ENCODE measurements at places on chromosomes 3 and 15.
A peak's percentile ranks its signal among the peaks of the same experiment; 100 is the strongest.

GRCh38 chr3:126294211-126294808, 62.9 kb downstream of the KLF15 start:
- no peak for DNase-seq

GRCh38 chr3:16893618-16894200, 9.0 kb downstream of the PLCL2 start:
- no peak for DNase-seq

- peak; percentile 2 for DNase-seq
These were observed 127.4 kb upstream of the ZPLD1 start for GRCh38 chr3:102307442-102307841.

DNA sequence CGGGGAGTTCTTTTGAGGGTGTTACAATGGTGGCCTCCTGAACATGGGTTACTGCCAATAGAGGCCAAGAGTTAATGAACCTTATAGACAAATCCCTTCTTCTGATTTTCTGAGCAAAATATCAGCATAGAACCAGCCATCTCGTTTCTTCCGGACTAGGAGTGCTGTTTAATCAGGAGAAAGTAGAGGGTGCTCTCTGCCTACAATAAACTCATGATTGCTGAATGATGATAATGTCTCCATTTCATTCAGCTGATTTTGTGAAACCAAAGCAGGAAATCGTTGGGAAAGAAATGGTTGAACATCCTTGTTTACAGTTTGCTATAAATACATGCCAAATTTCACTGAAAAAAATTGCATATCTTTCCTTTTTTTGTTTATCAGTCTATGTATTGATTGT, 142.8 kb upstream of the PLSCR5 start:
- no peak for DNase-seq

DNA sequence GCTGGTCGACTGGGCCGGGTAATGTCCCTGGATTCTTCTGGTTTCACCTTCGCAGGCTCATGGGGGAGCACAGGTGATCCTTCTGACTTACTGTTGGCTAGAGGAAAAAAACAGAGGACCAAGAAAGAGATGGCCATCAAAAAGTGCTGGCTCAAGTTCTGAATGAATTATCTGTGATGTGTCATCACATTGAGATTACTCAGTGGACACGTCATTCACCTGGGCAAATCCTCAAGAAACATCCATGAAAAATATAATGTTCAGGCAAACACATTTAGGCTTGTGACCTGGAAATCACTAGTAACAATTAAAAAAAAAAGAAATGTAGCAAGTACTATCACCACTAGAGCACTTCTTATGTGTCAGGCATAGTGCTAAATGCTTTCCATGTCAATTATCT, 81.5 kb upstream of the SLC2A2 start:
- no peak for DNase-seq

- no peak for DNase-seq
These were observed at the start of gene CASR for GRCh38 chr3:122183521-122183892. CASR (plus strand) TSS chr3:122183668; CDS start chr3:122254190, 70,522 bp downstream.

DNA sequence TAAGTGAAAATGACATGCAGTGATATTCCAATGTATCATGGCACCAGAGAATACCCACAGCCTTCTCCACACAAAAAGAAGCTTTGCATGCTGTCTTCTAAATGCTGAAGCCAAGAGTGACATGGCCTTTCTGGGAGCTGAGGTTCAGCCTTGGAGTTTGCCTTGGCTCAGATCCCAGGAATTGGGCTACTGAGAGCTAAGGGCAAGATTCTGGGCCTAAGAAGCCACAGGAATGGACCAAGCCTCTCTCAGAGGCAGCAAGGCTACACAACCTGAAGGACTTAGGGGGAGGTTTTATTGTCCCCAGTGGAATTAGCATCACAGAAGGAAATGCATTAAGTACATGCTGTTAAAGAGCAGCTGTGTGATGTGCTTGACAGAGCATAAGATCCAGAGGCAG, 1078.5 kb downstream of the TUSC7 start:
- no peak for DNase-seq

DNA sequence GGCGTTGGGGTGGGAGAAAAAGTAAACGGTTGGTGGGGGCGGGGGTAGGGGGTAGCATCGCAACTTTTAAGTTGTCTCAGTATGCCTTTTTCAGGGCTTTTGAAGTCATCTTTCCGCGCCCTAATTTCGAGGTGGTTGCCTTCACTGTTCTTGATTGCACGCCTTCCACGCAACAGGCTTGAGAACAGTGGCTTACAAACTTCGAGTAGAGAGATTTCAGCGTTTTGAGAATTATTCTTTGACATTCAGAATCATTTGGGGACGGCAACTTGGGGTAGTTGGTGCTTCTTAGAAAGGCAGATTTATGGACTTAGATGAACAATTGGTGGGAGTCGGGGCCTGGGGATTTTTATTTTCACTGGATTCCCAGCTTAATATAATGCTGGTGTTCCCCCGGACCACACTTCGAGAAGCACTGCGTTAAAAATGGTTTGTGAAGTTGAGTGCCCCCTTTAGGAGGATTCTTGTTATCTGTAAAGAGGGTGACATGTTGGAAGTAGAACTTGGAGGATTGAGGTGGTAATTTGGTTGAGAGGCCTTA, 880 bp downstream of the PPP4R2 start:
- DNase-seq = peak; percentile 61

DNA sequence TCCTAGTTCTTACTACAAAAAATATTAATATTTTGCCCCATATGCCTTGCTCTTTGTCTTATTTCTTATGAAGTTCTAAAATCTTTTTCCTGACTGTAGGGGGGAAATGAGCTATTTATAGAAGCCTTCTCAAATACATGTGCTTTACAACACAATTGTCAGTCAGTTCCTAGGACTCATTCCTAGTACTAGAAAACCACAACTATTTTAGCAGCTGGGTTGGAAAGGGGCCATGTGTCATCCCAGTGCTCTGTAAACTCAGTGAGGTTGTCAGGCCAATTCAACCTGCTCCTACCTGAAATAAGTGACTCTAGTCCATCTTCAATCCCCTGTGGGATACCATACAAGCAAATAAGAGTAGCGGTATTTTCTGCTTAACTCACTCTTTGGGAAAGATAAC, 153.8 kb downstream of the ULK4 start:
- no peak for DNase-seq

GRCh38 chr3:72560846-72561675, 287.2 kb downstream of the SHQ1 start:
- no peak for DNase-seq

GRCh38 chr15:34122771-34123183, 20.9 kb downstream of the PGBD4 start:
- no peak for DNase-seq

DNA sequence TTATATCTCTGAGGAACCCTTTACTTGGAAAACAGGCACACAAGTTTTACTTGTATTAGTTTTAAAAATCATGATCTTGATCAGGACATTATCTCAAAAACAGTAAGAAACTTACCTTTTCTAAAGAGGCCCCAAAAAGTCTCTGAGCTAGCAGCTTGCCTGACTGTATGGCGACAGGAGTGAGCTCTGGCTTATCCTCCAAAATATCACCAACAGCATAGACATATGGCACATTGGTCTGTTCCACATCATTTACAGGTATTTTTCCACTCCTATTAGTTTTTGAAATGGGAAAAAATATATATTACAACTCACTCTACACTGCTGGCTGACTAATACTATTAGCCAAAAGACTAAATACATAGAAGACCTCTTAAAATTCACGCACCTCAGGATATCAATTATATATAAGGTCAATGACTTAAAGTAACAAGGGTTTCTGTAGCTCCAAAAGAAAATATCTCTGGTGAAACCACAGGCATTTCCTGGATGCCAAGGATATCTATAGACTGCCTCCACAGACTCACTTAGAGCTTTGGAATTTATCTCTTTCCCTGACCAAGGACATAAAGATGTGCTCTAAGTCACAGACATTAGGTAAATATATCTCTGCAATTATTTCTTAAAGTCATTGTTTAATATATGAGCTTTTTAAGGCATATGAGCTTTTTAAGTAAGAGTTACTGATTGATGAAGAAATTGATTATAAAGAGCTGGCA, 33.1 kb downstream of the TXNRD3 start:
- no peak for DNase-seq

DNA sequence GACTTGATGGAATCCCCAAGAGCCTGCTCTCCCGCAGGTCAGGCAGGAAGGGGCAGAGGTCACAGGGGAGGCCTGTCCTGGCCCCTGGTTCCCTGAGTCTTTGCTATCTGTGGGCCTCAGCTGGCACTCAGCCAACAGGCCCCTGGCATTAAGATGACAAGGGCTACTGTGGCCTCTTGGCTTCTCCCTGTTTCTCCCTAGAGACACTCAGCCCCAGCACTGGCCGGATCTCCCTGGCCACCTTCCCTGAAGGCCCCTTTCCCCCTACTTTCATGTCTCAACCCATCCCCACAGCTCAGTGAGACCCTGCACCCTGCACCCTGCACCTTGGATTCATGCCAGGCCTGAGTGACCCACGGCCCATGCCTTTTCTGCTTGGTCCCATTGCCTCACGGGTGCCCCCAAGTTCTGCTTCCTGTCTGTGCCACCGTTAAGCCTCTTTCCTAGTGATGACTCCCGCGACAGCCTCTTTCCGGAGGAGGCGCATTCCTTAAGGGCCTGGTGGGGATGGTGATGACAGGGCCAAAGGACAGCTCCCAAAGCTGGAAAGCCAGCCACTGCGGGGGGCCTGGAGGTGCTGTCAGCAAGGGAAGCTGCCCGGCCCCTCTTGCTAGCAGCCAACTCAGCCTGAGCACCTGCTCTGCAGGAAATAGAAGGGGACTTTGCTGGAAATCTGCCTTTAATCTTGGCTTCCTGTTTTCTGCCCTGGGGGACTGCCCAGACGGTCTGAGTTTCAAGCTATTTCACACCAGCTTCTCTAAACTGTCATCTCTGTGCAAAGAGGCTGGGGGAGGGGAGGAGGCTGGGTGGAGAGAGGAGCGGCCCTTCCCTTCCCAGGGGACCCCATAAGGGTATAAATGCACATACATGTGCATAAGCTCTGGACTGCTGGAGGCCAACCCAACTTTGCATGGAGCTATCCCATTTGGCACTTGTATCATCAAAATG, 4.8 kb upstream of the CSK start:
- peak; percentile 43 for DNase-seq

DNA sequence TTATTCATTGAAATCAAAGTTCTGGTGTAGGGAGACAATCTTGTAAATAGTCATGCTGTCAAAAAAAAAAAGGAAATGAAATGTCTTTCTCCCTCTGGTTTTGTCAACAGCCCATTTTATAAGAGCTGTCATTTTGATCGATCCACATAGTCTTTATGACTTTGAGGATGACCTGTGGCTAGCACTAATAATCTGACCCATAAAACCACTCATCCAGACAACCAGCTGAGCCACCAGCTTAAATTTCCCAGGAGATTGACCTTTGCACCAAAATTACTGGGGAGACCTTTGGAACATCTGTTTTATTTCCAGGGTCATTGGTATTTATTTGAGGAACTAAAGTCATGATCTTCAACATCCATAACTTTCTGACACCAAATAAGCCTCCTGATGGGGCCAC, 98.5 kb upstream of the MME start:
- no peak for DNase-seq

DNA sequence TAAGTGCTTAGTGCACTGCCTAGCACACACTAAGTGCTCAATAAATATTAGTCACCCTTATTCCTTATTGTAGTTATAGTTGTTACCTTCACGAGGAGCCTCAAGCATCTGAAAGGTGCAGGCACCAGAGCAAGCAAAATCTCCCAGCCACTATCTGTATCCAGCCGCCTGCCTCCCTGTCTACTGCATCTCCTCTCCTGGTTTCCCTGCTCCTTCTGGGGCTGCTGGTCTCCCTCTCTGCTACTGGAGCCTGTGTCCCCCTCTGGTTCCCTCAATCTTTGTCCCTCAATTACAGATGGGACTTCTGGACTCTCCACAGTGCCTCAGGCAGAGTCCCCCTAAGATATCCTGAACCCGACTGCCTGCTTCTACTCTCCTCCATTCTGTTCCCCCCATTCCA, 18.8 kb downstream of the MYL3 start:
- no peak for DNase-seq

- DNase-seq = no peak
These were observed 174.3 kb upstream of the BCL6 start for GRCh38 chr3:187919544-187919943.

- no peak for DNase-seq
These were observed 48.1 kb downstream of the ACAP2 start for GRCh38 chr3:195394700-195395099.

DNA sequence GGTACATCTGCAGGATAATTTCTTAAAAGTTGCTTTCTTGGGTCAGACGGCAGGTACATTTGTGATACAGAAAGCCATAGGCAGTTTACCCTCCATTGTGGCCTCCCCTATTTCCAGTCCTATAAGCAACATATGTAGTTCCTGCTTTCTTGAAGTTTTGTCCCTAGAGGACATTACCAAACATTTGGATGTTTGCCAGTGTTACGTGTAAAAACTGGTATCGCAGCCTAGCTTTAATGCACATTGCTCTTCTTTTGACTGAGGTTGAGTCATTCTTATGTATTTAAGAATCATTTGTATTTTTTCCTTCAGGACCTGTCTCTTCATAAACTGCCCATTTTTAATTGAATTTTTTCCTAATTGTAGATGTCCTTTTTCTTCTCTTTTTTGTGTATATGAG, 114.3 kb downstream of the DIPK2A start:
- DNase-seq = no peak

GRCh38 chr15:83192742-83193141, 14.9 kb downstream of the HDGFL3 start:
- DNase-seq = no peak
